ENCODE measurements at places on chromosomes 2 and 18.

DNA sequence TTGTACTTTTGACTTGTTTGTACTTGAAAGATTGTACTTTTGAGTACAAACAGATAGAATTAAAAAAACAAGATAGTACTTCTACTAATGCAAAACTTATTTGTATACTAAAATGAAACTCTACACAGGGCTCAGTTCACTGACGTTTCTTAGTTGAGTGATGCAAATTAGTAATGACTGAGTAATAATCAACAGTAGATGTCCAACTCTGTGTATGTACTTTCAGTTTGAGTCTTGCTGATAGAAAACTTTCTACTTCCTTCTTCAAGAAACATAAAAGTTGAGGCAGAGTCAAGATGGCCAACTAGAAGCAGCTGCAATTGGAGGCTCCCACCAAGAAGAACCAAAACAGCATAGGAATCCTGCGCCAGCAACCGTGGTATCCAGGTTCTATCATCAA is 585.0 kb downstream of the NR4A2 start:
- DNase-seq = no peak

DNA sequence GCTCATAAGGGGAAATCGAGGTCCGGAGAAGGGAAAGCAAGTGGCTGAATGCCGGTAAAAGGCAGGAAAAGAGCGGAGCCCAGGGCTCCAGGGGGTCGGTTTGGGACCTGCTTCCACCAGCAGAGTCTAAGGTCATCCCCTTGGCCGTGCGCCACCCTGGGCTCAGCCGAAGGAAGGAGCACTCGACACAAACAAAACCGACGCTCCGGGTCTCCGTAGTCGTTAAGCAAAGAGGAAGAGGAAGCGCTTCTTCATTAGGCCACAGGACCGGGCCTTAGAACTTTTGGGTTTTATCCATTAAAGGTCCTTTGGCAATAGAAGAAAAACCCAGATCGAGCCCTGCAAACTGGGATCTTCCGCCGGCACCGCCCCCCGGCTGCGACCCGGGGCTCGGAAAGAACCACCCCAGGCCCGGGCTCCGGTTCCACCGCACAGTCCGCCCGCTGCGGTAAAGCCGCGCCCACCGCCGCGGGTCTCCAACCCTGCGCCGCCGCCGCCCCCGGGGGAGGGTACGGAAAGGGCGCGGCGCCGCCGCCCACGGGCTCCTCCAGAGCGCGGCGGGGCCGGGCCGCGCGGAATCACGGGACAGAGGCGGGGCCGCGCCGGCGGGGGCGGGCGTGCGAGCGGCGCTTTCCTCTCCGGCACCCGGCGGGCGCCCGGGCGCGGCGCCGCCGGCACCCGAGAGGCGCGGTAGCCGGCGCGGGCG is at the start of gene TTL:
TTL (plus strand) TSS at position 629 of the 706 bp plus-strand sequence. CDS start 189 bp downstream, outside the sequence.
- DNase-seq = peak; percentile 48

GRCh38 chr18:22739061-22739642 is 194.0 kb upstream of the RBBP8 start:
- no peak for DNase-seq

DNA sequence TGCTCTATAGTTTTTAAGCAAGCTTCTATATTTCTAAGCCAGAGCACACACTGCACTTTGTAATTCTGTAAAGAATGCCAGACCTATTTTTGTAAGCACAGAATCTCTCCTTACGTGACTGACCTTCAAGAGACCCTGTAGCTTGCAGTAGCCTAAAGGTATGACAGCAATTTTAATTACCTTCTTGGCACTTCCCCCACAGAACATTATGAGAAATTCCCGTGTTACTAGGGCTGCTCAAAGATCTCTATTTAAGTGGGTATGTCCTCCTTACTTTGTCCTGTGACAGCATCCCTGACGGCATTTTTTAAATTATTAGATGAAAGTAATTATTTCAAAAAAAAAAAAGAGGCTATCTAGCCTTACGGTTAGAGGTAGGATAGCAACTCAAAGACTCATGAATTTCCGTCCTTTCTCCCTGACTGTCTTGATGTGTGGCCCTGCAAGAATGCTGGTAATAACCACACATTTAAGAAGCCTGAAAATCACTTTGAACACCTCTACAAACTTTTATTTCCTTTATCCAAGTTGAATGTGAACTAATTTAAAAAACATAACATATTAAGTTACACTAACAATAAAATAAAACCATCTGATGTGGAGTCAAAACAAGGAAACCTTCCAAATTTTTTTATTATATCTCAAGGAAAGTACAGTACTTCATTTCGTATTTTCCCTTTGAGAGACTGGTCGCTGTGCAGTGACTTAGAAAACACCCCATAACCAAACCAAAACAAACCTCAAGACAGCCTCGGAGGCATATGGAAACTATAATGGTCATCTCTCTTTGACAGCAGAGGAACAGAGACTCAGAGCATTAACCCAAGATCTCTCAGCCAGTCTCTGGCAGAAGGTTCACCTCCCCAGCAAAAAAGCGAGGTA is 54.9 kb downstream of the THUMPD2 start:
- no peak for DNase-seq

DNA sequence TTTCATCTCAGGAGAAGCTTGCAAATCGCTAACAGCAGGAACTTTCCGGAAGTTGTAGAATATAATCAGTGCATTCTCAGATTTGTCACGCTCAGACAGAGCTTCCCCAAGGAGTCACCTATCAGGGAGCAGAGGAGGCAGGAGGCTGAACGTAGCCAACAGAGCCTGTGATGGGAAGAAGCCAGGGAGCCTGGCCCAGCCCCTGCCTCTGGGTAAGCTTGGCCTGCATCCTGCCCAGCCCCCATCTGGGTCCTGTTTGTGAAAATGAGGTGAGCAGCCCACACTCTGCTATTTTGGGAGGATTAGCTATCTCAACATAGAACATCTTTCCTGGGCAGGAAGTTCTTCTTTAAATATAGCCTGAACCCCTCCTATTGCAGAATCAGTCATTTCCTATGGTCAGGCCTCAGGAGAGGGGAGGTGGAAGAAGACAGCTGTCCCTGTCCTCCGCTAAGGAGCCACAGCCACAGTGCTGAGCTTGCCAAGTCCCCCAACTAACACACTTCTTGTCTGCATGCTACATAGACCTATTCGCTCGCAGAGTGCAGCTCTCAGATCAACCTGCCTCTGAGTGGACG is 19.2 kb upstream of the PKDCC start:
- DNase-seq = no peak

- DNase-seq = no peak
Observed at GRCh38 chr18:24633121-24633520, 172.7 kb downstream of the HRH4 start.

DNA sequence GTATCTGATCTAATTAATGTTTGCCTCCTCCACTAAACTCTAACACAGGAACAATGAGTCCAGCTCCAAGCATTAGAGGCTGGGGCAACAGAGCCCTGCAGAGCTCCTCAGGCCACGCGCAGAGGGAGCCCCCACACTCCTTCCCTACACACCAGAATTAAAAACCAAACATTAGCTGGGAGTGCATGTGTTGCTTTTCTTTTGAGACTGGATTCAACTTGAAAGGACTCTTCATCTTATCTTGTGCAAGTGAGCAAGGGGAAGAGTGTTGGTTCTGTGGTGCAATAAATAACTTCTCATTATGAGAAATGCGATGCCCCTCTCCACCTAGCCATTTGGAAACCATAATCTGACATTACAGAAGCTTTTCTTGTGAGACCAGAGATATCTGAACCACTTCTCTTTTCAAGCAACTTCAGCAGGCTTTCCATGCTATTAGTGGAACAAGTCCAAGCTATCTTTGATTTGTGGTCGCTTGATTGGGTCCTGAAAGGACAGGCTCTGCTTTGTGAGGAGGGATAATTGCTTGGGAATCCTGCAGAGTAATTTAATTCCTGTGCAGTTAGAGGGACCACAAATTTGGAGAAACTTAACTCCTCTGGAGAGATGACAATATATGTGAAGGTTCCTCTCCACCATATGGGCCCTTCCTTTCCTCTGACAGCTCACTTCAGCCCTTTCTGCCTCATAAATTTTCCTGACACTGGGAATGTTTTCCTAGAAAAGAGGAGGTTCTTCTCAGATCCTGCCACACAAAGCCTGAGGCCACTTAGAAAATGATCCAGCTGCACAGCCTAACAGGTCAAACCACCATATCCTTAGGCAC is 112.5 kb downstream of the ATL2 start:
- no peak for DNase-seq

DNA sequence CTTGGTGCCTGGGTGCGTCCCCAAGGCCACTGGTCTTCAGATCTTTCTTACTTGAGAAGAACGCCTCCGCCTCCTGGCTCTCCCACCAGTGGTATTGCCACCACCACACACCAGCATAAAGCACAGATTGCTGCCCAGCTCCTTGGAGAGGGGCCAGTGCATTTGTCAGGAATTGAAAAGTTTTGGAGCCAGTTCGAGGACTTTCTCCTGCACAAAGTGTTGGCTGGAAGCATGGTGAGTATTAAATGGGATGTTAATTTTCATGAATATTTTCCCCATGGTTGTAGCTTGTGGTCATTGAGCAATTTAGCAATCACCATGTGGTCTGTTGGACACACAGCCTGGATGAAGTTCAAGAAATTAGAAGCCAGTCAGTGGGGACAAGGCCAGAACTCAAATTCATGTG is 684.6 kb upstream of the FANCL start:
- DNase-seq = no peak

DNA sequence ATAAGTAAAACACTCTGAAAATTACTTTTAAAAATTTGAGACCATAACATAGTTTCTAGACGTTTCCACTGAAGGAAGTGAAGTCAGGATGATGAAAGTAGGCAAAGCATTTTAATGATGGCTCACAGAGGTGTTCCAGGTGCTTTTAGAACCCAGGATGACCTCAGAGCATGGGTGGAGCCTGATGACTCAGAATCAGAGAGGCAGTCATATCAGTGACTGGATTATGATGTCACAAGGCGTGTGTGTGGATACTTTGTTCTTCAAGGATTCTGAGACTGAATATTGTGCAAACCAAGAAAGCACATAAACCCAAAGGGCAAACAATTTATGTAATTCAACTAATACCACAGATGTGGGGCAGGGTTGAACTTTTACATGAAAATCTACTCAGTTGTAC is 208.0 kb upstream of the FBXO11 start:
- no peak for DNase-seq

DNA sequence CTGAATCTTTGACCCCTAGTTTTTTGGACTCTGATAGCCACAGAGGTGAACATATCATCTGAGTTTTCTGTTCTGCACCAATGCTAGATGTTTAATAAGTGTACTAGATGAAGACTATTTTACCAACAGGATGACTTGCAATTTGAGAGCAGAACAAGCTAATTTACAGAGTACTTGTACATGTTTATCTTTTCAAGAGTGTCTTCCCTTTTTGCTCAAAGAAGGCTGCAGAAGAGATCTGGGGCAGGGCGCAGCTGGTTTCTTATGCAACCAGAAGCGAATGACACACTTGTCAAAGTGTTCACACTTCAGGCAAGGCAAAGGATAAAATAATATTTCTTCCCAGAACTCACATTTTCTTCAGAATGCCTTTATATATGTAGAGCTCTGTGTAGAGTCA is 86.0 kb downstream of the VWA3B start:
- DNase-seq = no peak

DNA sequence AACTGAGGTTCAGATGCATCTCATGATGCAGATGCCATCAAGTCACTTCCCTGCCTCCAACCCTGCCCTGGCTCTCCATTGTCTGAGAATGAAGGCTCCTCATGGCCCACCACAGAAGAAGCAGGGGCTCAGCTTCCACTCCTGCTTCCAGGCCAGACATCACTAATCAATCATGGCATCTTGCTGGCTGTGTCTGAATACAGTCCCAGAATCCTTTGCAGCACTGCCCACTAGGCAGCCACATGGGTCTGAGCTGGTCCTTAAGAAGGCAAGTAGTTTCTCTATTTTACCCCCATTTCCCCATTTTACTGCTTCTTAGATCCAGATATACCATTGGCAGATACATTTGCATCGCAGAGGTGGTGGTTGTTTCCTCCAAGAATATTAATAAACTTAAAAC is 7.3 kb downstream of the ASPRV1 start:
- DNase-seq = no peak

GRCh38 chr2:241767464-241768250 is 9.0 kb upstream of the GAL3ST2 start:
- DNase-seq = no peak

- DNase-seq = no peak
Observed at GRCh38 chr2:207319316-207319715, 153.6 kb upstream of the KLF7 start.

- DNase-seq = no peak
Observed at GRCh38 chr2:63827749-63828148, 13.9 kb upstream of the UGP2 start.

- DNase-seq = no peak
Observed at GRCh38 chr2:48886919-48887318, 131.4 kb upstream of the LHCGR start.

Measured in DMS153 (cell line).